ENCODE measurements at places on chromosomes 12 and 14.

- DNase-seq = no peak
Measured at GRCh38 chr14:58368956-58369355, 26.8 kb upstream of the TOMM20L start.

GRCh38 chr12:116892349-116893140, 11.3 kb upstream of the HRK start:
- DNase-seq = no peak

DNA sequence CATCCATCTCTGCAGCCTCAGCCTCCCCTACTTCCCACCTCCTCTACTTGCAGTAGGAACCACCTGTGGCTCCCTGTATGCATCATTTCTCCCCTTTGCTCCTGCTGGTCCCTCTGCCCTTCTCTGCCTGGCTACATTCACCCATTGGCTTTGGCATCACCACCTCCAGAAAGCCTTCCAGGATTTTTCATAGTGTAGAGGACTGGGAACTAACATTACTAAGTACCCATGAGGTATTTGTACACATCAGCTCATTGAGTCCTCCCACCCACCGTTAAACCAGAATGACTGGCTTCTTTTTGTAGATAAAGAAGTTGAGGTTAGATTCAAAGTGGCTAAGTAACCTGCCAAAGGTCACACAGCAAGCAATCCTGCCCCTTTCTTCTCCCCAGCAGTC, 17.1 kb downstream of the SYNE3 start:
- DNase-seq = no peak

DNA sequence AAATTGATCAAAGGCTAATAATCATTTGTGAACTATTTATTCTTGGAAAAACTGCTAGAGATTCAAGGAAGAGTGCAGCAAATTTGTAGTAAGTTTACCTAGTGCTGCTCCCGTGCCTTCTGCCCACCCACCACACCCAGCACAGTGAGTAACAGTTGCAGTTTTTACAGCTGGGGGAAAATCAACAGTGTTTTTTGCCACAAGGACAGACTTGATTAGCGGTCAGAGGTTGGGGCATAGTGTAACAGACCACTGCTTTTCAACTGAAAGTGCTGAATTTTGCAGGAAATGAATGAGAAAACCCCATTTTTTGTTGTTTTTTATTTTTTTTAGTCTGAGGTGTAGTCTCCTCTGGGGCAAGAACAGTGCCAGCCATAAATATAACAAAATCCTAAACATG, 7.5 kb upstream of the KLRK1 start:
- no peak for DNase-seq

- no peak for DNase-seq
Measured at GRCh38 chr14:34368115-34368970, 93.7 kb downstream of the SPTSSA start.

DNA sequence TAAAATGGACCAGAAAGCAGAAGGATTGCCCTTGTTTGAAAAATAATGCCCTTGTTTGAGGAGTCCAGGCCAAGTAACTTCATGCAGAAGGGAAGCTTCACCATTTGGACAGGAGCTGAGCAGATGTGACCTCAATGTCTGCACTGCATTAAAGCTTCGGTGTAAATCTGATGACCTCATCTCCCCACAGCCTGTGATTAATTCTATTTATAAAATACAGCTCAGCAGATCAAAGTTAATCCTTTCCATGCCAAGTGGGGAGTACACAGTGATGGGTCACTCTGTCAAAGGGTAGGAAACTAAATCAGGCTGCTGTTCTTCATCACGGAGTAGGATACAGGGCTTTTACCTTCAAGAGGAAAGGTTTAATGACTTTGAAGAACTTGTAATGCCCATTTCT, 533.7 kb downstream of the RPS29 start:
- DNase-seq = no peak

DNA sequence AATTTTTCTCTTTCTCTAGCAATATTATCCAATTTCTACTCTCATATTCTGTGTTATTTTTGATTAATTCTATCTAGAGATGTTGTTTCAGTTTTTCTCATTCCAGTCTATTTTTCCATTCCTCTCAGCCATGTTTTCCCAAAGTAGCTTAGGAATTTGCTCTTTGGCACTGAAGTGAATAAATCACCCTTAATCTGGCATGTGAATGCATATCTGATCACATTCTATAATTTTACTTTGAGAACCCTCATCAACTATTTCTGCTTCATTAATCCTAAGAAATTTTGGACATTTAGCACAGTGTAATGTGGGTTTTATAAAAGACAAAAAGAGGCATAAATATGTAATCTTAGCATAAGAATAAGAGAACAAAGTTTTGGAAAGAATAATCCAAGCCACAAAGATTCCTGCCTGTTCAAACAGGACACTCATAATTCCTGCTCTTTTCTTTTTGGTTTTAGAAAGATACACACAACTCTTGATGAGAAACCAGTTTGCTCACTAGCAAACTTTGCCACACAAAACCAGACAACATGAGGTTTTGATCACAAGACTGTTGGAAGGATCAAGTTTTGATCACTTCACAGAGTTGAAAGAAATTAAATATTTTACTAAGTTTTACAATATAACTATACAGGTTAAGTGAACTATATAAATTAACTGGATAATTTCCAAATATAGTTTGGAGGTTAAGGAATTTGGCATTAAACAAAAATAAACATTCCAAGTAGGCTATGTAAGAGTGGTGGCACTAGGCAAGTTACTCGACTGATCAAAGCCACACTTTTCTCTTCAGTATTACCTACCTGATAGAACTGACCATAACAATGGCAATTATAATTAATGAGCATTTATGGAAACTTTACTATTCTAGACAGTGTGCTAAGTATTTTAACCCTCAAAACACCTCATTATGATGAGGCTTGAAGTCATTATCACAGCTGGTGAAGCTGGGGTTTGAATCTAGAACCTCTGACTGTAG, 226.6 kb upstream of the TMTC1 start:
- DNase-seq = no peak

- no peak for DNase-seq
Measured at GRCh38 chr12:132342251-132343227, 13.2 kb upstream of the GALNT9 start.

DNA sequence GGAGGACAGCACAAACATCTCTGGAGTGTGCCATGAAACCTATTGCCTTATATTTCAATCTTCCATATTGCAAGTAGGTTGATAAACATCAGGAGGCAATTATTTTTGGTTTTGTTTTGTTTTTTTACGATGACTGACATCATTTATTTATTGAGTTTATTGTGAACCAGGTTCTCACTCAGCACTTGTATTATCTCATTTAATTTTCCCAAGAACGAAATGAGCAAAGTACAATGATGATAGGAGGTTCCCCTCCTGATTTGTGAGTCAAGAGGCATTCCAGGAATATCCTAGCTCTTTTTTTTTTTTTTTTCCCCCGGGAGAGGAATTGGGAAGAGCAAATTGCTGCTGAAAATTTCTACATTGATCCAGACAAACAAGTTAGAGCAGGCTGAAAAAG, 4.7 kb downstream of the SOCS2 start:
- DNase-seq = no peak

- no peak for DNase-seq
Measured at GRCh38 chr14:103634156-103634555, 5.1 kb downstream of the KLC1 start.

DNA sequence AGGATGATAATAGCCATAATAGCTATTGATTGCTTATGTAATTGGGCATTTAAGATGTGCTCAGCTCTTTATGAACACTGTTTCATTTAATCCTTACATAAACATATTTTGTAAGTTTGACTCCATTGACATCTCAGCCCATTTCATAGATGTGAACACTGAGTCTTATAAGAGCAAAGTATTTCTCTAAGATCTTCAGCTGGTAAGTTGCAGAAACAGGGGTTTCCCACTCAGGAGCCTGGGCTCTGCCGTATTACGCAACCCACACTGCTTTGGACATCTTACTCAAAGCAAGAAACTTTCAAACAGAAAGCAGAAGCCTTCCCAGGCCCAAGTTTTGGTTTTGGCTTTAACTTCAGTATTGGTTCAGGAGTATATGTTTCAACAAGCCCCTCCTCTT, 705.1 kb downstream of the MED13L start:
- no peak for DNase-seq

DNA sequence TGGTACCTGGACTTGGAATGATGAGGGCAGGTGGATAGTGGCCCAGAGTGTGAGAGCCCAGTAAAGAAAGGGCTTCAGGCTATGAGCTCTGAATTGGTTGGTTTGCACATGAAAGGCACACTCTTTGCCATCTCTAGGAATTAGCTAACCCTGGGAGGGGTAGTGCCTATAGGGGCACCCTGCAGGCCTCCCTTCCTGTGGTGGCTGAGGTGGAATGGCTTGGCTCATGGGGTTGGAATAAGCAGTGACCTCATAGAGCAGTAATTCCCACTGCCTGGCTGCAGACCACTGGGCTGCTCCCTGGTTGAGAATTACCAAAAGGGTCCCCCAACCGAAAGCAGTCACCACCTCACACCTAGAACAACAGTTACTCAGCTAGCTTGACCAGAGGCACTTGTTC, 42.7 kb downstream of the ASCL4 start:
- DNase-seq = no peak

GRCh38 chr12:114684870-114685273, 897 bp upstream of the TBX3 start:
- no peak for DNase-seq

GRCh38 chr12:8493084-8493483, 20.2 kb upstream of the CLEC4D start:
- no peak for DNase-seq

- DNase-seq = no peak
Measured at GRCh38 chr12:130128790-130129735, 33.2 kb upstream of the FZD10 start.

- no peak for DNase-seq
Measured at GRCh38 chr12:103665971-103666370, 78.9 kb downstream of the STAB2 start.

GRCh38 chr14:49860988-49861698, 8.6 kb upstream of the NEMF start:
- no peak for DNase-seq

DNA sequence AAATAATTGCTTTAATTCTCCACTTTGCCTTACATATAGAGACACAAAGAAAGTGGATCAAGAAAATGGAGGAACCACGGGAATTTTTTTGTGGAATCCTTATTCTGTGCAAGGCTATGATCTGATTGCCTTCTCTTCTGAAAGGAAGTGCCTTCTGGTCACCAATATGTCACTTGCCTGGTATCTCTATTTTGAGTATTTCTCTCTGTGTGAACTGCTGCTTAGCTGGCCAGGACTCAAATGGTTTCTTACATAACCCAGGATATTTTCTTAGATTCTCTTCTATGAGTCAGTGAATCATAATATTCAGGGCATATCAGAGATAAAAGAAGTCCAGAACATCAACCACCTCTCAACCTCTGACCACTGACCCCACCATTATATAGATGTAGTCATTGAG, 156.1 kb downstream of the DIO2 start:
- no peak for DNase-seq

Measured in activated gamma-delta T cell (primary cell).